ENCODE measurements at places on chromosomes 1 and 21.

- no peak for DNase-seq
Observed at GRCh38 chr1:171110621-171111326, 20.1 kb downstream of the FMO3 start.

DNA sequence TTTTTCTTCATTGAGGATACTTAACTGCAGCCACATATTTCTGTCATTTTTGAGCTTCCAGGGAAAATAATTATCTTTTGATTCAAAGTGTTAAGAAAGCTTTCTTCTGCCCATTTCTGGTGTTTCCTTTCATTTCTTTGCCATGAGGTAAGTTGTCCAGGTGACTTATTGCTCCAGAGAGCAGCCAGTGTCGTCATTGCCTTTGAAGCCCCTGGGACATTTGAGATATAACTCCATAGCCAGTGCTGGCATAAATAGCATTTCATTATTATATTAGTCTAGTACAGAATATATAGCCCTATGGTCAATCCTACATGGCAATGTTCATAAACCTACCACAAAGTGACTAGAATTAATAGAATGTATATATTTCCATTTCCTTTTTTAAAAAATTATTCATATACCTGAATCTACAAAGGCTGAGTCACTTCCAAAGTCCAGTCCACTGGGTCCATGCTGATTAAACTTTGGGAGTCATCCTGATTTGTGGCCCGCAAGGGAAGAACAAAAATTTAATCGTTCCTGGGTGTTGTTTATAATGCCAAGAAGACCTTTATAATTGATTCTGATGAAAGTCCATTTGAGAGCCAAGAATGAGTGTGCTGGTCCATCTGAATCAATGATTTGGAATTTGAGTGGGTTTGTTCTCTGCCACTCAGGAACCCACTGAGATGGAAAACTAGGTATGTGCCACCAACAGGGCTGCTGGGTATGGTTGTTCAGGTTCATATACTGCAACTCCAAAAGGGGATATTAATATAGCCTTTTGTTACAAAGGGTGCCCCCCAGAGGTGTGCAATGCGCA, 221.8 kb upstream of the PLXNA2 start:
- no peak for DNase-seq

GRCh38 chr1:155889566-155889965, 21.6 kb downstream of the RIT1 start:
- no peak for DNase-seq

DNA sequence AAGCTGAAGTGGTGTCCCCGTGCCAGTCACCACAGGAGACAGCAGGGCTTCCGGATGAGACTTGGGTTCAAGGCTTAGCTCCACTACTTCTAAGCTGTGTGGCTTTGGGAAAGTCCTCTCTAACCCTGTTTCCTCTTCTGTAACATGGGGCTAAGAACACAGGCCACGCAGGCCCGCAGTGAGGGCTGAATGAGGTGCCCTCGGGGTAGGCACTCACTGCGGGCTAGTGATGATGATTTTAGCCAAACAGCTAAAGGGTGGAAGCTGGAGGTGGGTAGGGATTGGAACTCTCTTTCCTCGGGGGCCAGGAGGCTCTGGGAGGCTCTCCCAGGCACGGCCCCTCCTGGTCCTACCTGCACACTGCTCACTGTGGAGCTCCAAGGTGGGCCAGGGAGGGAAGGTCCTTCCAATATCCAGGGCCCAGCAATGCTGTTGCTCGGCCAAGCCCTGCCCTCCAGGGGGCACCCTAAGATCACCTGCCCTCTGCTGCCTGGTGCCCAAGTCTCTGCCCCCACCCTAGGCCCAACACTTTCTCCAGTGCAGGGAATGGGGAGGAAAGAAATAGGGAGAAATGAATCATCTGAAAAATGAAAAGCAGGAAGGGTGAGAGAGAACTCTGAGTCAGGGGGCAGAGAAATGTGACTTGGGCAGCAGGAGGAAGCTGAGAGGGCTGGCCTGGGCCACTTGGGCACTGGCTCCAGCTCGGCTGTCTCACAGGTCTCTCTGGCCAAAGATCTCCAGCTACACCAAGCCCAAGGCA, 19.2 kb upstream of the EVA1B start:
- DNase-seq = peak; percentile 52

GRCh38 chr1:16141573-16142336, 14.1 kb downstream of the EPHA2 start:
- DNase-seq = no peak

DNA sequence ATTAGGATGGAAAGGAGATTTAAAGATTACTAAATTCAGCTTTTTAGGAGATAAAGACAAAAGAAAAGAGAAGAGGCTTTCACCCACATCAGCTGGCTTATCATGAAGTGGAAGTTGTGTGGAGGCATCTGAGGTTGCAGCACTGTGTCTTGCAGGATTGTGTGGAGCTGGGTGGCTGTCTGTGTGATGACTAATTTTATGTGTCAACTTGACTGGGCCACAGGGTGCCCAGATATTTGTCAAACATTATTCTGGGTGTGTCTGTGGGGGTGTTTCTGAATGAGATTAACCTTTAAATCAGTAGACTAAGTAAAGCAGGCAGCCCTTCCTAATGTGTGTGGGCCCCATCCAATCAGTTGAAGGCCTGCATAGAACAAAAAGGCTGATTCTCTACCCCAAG, 3.9 kb downstream of the KCNA10 start:
- DNase-seq = no peak

Measured in naive B cell (primary cell).